ENCODE measurements at places on chromosomes 6 and 20. TPM values are rescaled to one million over a fixed set of nuclear protein-coding genes. Genes with fewer than 3 reads are reported as not detected.

Gene PACSIN1
- not detected for total RNA-seq

DNA sequence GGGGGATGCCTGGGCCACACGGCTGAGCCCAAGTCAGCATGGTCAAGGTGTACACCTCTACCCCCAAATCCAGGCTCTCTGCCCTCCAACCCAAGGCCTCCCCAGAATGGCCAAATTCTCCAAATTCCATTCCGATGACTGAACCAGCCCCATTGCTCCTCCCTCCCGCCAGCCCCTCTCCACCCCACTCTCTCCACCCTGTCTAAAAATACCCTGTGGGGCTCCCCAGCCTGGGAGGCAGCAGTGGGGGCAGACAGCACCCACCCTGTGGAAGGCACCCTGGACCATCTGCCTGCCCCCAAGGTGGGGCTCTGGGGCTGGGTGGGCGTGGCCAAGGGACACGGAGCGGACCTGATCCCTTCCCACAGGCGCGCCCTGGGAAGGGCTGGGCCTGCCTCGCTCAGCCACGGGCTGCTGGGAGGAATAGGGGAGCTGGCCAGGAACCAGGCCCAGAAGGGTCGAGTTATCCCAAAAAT lies 11.4 kb downstream of the TEAD3 start:
- no peak for DNase-seq

Gene HDAC2
- 27.9 TPM for total RNA-seq

DNA sequence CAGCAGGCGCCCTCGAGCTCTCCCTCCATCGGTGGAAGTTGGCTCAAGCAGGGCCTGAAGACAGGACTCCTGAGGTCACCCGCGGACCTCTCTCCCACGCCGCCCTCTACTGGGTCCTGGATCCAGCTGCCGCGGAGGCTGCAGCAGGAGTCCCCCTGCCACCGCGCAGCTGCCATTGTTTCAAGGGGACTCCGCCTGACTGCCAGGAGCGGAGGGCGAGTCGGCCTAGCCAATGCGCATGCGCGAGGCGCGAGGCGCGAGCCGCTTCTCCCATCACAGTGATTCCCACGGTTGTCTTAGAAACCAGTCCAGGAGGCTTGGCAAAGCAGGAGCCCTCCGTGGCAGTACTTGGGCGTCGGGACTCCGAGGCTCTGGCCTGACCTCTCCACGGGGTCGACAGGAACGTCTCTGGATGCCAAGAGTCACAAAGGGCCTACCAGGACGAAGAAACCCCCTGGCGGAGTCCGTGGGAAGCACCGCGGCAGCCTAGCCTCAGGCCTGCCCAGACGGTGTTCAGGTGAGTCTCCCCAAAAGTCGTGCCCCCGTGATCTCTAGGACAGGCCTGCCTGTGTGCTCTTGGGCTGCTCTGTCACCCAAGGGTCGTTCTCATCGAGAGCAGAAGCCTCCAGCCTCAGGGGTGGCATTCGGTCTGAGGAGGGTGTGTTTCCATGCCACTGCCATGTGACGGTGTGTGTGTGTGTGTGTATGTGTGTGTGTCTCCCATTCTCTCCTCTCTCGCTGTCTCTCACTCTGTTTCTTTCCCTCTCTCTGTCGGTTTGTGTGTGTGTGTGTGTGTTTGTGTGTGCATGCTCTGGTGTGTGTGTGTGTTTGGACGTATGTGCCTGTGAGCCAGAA lies 290.6 kb upstream of the ZNF337 start:
- DNase-seq: no peak

- DNase-seq: no peak
These were observed 96.8 kb downstream of the IYD start for GRCh38 chr6:150465610-150466009.

- no peak for DNase-seq
These were observed 315.1 kb downstream of the HDGFL1 start for GRCh38 chr6:22884456-22884855.

DNA sequence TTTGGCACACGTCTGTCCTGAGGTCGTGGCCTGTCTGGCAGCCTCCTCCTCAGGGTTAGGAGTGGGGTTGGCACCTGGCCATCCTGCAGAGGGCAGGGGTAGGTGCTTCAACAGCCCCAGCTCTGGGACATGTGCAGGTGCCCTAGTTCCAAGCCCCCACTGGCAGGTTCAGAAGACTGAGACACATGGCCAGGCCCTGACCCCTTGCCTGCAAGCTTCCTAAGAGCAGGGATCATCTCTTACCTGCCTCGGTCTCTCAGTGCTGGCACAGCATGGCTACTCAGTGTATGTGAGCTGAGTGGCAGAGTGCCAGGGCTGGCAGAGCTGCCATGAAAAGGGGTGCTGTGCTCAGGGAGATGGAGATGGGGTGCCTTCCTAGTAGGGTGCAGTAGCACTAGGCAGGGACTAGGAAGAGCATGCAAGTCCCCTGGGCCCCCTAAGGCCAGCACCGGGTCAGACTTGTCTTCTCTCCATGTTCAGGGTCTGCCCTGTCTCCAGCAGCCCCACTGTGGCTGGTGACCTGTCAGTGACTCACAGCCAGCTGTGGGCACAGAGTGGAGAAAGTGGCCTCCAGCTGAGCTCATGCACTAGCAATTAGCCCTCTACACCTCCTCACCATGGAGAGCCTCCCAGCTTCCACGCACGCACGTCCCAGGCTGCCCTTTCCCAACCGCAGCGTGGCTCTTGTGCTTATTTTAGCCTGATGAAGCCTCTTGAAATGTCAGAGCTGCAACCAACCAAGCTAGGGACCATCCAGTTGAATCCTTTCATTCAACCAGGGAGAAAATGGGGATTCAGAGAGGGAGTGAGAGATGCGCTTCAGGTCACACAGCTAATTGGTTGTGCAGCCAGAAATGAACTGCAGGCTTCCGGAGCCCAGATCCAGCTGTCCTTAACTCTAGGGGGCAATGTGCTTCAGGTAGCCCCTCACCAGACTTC lies 116.6 kb downstream of the MRPL14 start:
- no peak for DNase-seq

DNA sequence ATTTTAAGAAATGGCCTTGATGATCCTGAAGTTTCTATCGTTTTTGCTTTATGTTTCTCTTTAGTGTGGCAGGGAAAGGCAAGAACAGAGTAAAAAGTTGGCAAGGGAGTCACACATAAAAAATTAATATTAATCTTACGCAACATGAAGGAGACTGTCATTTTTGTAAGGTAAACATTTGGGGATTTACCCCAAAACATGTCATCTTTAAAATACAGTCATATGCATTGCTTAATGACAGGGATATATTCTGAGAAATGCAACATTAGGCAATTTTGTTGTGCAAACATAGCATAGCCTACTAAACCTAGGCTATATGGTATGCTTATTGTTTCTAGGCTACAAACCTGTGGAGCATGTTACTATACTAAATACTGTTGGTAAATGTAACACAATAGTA lies 5.4 kb downstream of the RBL1 start:
- no peak for DNase-seq

Gene AKAP7
- total RNA-seq: 8.6 TPM

Gene ESR1
- 1.0 TPM for total RNA-seq

- no peak for DNase-seq
These were observed 71.9 kb downstream of the TBC1D7 start for GRCh38 chr6:13256266-13257001.

DNA sequence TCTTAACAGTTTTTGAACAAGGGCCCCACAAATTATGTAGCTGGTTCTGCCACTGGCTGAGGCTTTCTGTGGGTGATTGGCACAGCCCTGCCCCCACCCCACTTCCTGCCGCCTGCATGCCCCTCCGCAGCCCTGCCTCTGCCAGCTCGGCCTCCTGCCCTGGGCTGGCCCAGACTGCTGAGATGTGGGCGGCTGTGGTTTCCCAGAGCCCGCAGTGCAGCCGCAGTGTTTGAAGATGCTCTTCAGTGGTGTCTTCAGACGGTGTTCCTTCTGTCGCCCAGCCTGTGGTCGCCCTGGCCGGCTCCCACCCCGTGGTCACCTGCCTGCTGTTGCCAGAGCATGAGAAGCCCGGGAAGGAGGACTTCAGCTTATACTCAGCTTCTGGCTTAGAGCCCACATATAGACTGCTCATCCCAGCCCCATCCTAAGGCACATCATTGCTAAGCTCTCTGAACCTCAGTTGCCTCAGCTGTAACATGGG lies 154.3 kb downstream of the VEGFA start:
- DNase-seq: no peak

Gene BLOC1S5
- 5.4 TPM for total RNA-seq

Gene DLK2
- not detected for total RNA-seq

Gene SPATA2
- 8.9 TPM for total RNA-seq

GRCh38 chr20:51218603-51219002 lies 195.7 kb upstream of the KCNG1 start:
- DNase-seq: no peak

DNA sequence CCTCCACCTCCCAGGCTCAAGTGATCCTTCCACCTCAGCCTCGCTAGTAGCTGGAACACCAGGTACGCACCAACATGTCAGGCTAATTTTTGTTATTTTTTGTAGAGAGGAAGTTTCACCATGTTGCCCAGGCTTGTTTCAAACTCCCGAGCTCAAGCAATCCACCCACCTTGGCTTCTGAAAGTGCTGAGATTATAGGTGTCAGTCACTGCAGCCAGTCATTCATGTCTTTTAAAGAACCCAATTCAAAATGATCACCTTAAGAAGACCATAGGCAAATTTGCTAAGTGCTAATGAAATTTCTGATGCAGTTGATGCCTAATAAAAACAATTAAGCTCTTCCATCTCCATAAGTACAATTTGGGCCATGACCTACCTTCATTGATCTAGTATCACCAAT lies 2.6 kb upstream of the VNN2 start:
- no peak for DNase-seq

GRCh38 chr6:110545081-110545872 lies 68.9 kb upstream of the SLC22A16 start:
- no peak for DNase-seq

DNA sequence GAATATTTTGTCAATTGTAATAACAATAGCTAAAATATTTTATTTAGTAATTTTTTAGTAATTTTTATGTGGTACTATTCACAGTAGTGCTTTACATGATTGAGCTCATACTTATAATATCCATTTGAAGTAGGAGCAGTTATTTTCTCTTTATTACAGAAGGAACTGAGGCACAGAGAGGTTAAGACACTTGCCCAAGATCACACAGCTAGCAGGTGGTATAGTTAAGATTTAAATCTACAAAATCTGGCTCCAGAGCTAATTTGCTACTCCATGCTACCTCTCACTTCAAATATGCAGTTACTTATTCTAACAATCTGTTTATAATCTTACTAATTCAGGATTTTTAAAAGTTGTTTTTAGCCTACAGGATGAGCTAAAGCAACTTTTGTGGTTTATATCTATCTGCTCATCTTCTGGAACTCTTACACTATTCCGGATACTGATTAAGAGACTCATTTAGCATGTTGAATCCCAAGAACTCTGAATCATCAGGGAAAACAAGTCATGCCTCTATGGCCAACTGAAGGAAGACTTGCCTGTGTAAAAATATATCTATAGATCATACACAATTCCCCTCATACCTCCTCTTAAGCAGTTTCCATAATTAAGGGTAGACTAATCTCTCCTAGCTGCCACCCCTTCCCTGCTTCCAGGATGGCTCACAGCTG lies 324.2 kb downstream of the UBE3D start:
- DNase-seq: no peak

Gene TGM2
- 57.6 TPM for total RNA-seq

DNA sequence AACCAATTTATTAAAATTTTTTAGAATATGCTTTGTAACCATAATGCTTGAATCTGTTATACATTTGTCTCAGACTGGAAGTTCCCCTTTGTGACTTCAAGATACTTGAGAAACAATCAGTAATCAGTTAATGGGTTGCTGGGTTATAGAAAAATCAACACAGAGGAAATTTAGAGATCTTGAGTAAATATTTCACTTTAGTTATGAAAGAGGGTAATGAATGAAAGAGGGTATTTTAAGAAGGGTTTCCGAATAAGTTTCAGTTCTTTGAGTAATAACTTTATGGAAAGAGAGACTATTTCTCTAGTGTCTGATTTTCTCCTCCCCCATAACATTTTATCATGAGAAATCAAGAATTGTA lies 21.4 kb downstream of the ZFAND3 start:
- DNase-seq: no peak

Gene CRIP3
- total RNA-seq: not detected

DNA sequence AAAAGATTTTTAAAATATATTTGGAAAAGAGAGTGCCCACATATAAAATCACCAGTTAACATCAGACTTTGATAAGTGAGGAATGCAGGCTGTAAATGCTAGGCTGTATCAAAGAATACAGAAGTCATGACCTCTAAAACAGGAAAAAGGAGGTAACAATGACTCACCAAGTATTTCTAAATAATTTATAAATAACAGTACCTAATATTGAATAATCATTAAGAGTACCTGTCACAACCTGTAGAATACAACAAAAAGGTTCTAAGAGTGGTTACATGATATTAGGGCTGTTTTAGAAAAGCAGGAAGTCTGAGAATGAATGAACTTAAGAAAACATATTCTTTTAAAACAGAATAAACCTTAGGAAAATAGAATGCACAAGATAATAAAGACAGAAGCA lies 173.1 kb upstream of the CST7 start:
- DNase-seq: no peak

DNA sequence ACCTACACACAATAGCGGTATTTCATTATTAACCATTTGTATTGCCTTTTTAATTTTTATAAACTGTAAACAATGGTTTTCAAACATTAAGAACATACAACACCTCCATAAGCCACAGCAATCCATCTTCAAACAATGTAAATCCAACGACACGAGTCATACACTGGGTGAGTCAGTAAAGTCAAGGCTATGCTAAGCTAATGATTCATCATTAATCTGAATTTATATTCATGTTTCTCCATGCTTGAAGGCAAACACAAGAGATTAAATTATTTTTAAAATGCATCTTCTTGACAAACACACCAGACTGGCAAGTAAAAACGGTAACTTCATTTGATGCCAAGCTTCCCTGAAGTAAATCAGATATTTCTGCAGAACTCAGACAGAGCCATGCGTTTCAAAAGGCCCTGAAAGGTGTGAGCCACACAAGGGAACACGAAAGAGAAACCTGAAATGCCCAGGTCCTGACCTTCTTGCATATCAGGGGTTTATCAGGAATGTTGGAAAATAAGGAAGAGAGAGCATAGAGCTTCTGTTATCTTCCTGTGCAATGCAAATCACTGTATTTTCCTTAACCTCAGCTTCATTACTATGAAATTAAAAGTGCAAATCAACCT lies 162.5 kb downstream of the ALDH8A1 start:
- DNase-seq: no peak

DNA sequence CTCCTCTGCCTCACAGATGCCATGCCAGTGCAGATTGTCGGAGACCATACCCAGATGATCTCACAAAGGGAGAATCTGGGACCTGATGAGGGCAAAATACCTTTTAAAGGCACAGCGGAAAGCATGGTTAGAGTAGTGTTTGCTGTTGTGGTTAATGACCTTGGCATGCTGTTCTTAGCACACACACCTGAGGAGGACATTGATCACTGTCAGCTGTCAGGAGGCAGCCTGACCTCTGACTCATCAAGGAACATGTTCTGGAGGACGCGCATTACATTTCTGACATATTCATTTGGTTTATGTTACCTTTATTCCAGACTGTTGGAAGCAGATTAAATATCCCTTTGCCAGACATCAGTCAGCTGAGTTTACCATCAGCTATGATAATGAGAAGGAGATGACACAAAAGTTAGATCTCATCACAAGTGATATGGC lies 57.1 kb downstream of the GOPC start:
- peak; percentile 25 for DNase-seq

All from gastrocnemius medialis (tissue), 4 donors.